ENCODE measurements at places on chromosomes 4 and X.

- no peak for DNase-seq
These were observed 17.3 kb upstream of the NDUFC1 start for GRCh38 chr4:139319571-139319970.

GRCh38 chrX:11702965-11703631, 37.4 kb upstream of the ARHGAP6 start:
- no peak for DNase-seq

- DNase-seq, result peak; percentile 55
These were observed 748.6 kb downstream of the STPG2 start for GRCh38 chr4:97394653-97395052.

GRCh38 chr4:124386163-124386562, 326.4 kb downstream of the ANKRD50 start:
- no peak for DNase-seq

DNA sequence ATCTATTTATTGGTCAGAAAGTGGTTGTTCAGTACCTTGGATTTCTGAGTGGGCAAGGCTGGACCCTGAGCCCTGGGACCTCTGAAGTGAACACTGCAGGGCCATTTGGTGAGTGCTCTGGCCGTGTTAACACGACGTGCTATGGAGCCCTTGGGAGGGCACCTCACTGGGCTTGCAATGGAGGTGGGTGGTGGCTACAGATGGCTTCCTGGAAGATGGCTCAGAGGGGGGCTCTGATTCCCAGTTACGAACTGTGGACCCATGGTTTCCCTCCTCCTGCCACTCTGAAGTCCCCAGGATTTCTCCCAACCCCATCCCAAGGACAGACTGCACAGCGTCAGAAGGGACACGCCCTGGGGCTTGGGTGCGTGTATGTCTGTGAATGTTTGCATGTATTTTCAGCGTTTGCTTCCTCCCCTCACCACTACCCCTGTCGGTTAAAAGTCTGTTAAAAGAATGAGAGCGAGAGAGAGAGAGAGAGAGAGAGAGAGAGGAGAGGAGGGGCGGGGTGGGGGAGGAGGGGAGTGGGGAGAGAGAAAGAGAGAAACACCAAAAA, 3.7 kb upstream of the RHOH start:
- DNase-seq, result no peak

- DNase-seq, result no peak
These were observed 547.0 kb upstream of the POU3F4 start for GRCh38 chrX:82961129-82961528.

DNA sequence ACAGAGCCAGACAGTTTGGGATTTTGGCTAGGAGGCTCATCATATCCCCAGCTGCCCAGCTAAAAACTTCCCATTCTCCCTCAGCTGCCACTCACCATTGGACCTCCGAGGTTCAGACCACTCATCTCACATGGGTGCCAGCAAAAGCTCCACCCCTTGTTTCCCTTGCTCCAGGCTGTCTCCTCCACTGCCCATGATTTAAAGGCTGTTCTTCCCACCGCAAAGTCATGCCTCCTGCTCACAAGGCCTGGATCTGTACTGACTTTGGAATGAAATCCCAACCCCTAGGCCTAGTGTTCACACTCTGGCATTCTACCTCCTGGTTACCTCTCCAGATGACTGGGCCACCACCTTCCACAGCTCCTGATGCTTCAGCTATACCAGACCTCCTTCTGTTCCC, 142.2 kb upstream of the EOLA2 start:
- no peak for DNase-seq

GRCh38 chrX:132413459-132413858, 75.4 kb downstream of the MBNL3 start:
- DNase-seq, result no peak

DNA sequence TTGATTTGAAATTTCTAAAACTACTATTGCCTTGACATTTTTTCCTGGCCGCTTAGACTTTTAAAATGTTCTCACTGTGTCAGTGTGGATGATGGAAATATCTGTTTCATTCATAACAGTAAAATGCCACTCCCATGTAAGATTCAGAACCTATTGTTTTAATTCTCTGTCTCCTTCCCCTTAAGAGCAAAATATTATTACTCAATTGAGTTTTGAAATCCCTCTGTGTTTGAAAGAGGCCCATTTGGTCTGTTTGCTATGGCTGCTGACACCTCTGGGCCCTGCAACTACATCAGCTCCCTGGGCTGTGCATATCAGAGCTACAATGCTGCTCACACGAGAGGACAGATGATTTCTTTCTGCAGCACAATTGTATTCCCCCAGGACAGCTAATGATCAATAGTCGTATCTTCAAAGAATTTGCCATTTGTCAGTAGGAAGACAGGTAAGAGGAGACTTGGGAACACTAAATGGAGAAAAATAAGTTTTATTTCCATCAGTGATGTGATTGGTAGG, 388.0 kb upstream of the GALNT7 start:
- no peak for DNase-seq

DNA sequence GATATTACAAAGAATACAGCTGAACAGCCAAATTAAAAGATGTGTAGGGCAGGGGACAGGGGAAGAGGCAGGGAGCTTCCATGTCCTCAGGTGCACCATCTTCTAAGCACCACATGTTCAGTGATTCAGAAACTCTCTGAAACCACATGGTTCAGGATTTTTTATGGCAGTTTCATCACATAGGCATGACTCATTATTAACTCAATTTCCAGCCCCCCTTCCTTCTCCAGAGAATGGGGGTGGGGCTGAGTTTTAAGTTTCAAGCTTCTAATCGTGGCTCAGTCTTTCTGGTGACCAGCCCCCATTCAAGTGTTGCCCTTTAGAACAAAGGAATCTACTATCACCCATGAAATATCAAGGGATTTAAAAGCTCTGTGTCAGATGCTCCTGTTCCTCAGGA, 317.8 kb upstream of the GALNT7 start:
- peak; percentile 88 for DNase-seq

DNA sequence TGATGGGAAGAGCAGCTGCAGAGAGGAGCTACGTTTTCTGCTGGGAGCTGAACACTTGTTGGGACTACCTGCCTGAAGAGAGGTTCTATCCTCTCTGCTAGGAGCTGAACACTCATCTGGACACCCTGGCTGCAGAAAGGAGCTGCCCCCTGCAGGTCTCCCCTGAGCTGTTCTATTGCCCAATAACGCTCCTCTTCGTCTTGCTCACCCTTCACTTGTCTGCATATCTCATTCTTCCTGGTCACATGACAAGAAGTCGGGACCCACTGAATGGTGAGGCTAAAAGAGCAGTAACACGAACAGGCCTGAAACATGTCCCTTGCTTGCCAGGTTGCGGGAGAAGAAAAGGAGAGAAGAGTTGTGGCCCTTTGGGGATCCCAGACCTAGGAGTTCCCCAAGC, 27.8 kb downstream of the NAA11 start:
- no peak for DNase-seq

- DNase-seq, result no peak
These were observed 1469.0 kb downstream of the PCDH7 start for GRCh38 chr4:32189130-32189529.

DNA sequence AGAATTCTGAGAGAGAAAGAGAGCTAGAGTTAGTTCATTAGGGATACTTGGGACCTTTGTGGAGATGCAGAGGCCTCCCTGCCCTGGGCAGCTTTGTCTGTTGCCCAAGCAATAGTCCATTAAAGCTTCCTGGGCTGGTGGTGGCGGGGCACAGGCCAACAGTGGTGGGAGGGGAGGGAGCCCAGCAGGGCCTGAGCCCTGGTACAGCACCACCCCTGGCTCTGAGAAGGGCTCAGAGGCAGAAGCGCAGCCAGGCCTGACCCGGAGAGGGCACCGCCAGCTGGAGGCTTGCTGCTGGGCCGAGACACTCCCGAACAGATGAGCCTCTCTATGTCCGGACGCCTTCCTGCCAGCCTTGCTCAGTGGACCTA, 65.3 kb downstream of the EFNB1 start:
- no peak for DNase-seq

DNA sequence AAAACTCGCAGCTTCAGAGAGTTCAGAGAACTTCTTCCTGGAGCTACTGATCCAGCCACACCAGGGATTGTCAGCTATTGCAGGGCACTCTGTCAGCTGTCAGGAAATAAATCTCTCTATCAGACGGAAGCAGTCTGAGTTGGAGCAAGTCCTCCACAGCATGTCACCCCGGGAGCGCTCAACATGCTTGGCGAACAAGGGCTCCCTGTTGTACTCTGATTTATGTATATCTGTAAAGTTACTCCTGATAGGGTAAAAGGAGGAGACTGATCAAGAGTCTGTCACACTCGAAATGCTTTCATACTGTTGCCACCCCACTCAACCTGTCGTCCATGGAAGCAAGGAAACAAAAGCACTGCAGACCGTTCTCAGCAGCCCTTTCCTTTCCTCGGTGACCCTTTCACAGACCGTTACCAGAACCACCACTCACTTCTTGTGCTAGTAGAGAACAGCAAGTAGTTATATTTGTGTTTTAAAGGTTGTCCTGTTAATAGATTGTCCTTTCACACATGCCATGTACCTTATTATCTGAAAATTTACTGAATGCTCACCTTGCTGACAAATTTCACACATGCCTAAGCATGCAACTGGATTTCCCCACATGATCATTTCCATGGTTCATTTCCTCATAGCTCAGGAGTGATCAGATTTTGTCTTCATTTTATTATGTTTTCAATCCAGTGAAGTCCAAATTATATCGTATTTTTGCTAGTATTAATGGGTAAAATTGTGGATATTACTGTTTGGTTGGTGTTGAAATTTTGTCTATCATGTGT, 2108.9 kb upstream of the TENM3 start:
- DNase-seq, result peak; percentile 31

GRCh38 chr4:169098969-169099690, 89.1 kb upstream of the CBR4 start:
- no peak for DNase-seq

GRCh38 chr4:25844961-25845712, 17.7 kb downstream of the SEL1L3 start:
- no peak for DNase-seq

- no peak for DNase-seq
These were observed 44.1 kb downstream of the DTHD1 start for GRCh38 chr4:36325499-36325898.

DNA sequence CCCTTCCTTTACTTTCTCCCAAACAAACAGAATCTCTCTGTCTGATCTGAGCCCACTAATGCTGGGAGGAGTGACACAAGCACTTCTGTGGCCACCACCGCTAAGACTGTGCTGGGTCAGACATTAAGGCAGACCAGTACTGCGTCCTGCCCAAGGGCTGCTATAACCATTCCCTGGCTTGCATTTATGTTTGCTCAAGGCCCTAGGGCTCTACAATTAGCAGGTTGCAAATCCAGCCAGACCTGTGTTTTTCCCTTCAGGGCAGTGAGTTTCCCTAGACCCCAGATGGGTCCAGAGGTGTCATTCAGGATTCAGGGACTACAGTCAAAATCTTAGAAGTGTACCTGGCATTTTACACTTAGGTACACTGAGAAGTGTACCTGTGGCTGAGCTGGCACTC, 89.7 kb downstream of the SPANXN4 start:
- no peak for DNase-seq

GRCh38 chr4:42489095-42489494, 91.8 kb downstream of the SHISA3 start:
- no peak for DNase-seq

GRCh38 chr4:99720206-99720605, 62.6 kb upstream of the C4orf54 start:
- DNase-seq, result no peak

Data from mammary epithelial cell (primary cell).